ENCODE measurements at places on chromosomes 3 and 15. TPM values are rescaled to one million over a fixed set of nuclear protein-coding genes. Genes with fewer than 3 reads are reported as not detected.

GPR149 gene
- not detected for total RNA-seq

DNA sequence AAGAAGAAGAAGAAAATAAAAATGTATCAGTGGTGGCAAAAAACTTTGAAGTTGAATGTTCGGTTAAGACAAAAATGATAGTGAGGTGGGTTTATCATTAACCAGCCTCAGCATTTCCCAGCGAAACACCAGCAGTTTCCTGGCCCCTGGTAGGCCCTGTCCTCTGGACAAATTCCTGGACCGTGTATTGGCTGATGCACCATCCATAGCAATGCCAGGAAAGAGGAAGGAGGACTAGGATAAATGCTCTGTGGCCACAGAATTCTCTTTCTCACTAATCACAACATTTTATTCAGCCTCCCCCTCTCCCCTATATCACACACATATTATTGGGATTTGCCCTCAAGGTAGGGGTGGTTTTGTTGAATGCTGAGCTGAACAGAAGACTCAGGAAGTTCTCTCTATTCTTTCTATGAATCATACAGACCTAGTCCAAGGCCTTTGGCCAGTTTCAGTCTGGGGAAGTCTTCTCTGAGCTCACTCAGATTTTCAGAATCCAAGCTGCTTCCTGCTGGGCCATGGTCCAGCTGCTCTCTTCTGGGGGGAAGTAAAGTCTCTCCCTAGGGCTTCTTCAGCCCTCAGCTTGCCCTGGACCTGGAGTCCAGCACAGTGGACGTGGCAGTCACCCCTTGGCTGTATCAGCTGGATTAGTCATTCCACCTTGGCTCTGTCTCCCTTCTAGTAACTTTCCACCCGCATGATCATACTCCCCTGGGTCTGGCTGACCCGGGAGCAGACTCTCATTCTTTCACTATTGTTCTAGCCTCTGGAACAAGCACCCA, 27.6 kb downstream of the SLC28A1 start:
- peak; percentile 96 for DNase-seq

BNC1 gene
- total RNA-seq, result 2.4 TPM

DNA sequence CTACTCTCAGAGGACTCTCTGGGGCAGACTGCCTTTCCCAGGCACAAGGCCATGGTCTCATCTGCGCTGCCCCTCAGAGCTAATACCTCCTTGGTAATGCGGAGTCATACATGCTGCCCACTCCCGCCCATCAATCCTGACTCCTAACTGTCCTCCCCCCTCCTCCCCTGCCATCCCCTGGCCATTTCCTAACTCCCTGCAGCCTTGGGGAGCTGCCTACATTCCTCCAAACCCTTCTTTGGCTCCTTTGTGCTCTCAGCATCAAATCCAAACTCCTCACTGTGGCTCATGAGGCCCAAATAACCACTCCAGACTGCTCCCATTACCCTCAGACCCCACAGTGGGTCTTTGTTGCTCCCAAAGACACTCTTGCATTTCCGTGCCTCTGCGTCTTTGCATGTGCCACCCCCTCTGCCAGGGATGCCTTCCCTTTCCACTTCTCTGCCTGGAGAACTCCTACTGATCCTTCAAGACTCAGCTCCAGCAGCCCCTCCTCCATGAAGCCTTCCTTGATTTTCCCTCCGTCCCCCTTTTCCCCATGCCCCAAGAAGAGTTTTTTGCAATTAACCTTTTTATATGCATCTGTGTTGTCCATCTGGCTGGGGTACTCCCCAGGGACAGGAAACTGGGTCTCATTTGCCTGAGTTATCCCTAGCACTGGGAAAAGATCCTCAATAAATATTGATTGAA, 5.5 kb upstream of the ATP2B2 start:
- DNase-seq, result no peak

PAQR5 gene
- 16.5 TPM for total RNA-seq

Data from PC-3 (cell line).